ENCODE measurements at places on chromosomes 12 and 14.

DNA sequence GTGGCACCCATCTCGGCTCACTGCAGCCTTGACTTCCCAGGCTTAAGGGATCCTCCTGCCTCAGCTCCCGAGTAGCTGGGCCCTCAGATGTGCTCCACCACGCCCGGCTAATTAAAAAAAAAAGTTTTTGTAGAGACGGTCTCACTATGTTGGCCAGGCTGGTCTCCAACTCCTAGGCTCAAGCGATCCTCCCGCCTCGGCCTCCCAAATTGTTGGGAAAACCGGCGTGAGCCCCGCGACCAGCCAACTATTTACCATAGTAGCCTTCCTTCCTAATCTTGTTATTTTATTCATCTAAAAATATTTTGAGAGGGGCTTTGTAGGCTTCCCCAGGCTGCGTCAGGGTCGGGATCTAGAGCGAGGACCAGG, 25.4 kb upstream of the YY1 start:
- DNase-seq = no peak

- DNase-seq = no peak
Measured at GRCh38 chr12:98208816-98209215, 306.6 kb upstream of the TMPO start.

DNA sequence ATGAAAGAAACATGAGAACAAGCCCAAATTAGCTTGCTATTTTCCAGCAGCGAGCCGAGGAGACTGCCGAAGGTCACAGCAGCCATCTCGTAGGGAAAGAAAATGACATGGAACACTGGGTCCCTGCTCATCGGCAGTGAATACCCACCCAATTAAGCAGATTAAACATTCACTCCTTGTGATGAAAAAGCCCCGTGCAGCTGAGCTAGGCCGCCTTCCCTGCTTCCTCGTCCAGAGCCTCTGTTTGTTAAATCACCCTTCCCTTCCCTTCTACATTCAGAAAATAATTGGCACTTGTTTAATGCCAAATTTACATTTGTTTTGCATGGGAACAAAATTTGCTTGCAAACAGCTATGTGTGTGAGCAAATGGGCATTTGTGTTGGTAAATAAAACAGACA, 342.5 kb downstream of the RMST start:
- no peak for DNase-seq

- no peak for DNase-seq
Measured at GRCh38 chr14:81509838-81510452, 23.7 kb downstream of the SEL1L start.

DNA sequence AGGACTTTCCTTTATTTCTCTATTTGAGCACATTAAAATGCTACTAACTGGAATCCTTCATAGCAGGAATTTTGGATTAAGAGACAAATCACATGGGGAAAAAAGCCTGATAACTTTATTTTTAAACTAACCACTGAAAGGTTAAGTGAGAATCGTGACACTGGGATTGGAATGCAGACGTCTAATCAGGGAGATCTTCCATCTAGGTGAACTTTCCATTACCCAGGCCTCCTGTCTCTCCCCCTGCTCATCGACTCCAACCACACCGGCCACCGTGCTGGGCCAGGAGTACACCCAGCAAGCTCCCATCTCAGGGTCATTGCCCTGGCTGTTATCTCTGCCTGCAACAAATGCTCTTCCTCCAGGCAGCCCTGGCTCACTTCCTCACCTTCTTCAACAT, 19.0 kb downstream of the PTGER2 start:
- DNase-seq = no peak

DNA sequence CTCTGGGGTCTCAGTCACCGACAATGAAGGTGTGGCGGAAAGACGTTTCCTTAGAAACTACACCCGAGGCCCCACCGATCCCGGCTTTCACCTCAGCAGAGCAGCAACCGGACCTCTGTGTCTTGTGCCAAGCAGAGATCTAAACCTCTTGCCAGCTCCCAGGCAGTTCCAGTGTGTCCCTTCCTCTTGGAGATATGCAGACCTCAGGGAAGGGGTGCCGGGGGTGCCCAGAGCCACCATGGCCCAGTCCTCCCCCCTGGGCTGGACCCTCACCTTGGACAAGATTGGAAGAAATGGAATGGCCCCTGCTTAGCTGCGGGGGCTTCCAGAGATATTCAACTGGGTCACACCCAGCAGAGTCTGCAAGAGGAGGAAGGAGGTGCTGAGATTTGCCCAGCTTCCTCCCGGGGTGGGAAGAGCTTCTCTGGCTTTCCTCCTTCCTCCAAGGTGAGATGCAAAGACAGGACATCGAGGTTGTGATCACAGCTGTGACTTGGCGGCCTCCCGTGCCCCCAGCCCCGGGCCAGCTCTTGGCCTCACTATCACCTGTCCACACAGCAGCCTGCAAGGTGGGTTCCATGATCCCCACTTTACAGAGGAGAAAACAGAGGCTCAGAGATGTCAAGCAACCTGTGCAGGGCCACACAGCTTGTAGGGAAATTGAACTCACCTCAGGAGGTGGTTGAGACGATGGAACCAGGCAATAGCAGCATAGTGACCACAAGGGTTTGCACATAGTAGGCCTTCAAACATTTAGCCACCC, 281.7 kb upstream of the RTL1 start:
- no peak for DNase-seq

GRCh38 chr12:132196038-132196872, 52.0 kb downstream of the NOC4L start:
- no peak for DNase-seq

DNA sequence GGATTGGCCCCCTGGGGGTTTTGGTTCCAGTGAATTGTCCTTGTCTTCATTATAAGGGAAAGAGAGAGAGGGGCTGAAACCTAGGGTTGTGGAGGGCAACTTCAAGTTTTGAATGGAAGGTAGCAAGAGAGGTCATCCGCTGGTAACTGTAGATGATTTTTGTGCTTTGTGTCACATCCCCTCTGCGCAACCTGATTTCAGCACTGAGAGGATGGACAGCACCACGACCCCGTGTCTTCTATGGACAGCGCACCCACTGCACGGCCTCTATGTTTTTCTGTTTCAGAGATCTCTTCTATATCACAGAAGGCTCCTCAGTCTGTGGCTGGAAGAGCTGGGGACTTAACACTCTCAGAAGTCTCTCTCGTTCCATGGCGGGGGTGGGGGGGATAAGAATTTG, 127.0 kb upstream of the RPH3A start:
- DNase-seq = no peak

- no peak for DNase-seq
Measured at GRCh38 chr14:23544511-23545447, 6.8 kb downstream of the ZFHX2 start.

DNA sequence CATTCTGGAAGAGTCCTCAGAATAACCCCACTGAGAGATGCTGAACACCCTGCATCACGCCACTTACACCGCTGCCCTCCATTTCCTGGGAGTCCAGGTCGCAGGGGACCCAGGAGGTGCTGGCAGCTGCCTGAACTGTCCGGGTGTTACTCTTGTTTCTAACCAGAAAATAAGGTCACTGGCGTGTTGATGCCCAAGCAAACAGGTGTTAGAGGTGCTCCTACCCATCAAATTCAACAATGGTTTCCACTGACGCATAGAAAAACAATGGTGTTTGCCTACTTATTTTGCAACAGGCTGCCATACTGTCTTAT, 23.8 kb downstream of the PITPNM2 start:
- no peak for DNase-seq

- DNase-seq = no peak
Measured at GRCh38 chr12:100221523-100221922, 20.9 kb downstream of the ACTR6 start.

DNA sequence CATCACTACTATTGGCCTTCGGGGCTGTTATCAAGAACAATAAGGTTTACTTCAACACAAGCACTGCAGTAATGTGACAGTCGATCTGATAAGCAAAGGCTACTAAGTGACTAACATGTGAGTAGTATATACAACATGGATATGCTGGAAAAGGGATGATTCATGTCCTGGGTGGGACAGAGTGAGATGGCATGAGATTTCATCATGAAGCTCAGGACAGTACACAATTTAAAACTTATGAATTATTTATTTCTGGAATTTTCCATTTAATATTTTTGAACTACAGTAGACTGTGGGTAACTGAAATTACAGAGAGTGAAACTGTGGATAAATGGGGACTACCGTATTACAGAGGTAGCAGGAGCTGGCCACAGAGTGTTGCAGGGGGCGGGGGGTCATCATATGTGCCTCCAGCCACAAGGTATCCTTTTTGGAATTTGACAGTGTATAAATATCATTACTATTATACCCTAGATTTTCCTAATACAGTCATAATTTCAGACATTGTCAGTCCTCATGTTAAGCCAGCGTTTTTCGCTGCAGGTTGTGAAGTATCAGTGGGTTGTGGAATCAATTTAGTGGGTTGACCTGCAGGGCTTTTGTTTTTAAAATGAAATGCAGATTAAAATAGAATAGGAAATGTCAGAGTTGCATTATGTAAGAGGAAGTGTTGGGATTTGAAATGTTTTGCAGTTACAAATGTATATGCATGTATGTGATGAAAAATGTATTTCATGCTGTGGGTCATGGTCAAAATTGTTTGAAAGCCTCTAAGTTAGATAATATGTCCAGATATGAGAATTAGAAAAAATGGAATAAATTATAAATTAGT, 148.0 kb upstream of the NUDT4 start:
- no peak for DNase-seq

DNA sequence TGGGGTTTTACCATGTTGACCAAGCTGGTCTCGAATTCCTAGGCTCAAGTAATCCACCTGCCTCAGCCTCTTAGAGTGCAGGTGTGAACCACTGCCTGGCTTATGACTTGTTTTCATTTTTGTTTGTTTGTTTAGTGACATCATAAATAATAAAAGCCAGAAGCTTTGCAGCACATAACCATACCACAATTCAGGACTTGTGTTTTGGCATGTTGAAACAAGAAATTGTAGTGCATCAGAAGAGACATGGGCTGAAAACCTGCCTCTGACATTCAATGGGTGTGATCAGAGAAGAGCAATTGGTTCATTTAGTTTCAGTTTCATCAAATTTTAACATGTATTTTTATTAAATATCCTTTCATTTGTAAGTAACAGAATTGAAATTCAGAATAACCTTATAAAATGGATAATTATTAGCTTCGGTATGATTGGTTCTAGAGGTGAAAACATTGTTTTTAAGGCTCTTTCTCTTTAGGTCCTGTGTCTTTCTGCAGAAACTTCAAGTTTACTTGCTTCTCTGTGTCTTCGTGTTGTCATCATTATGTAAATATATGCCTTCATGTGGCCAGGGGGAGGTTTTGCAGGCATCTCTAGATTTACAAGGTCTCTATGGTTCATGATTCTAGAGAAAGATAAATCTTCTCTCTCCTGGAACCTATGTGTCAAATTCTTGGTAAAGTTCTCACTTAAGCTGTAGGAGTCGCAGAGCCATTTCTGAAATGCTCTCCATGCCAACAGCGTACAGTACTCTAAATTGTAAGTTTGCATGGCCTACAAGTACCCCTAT, 312.0 kb downstream of the KCNC2 start:
- DNase-seq = no peak

GRCh38 chr14:61566537-61567225, 128.6 kb upstream of the HIF1A start:
- DNase-seq = no peak
